Naive thymus-derived CD8-positive, alpha-beta T cell (primary cell): ENCODE measurements at places on chromosomes 12 and 14.

- no peaks in the 10 kb centered on the region for H3K36me3 ChIP-seq
- no peak overlapping the region for H3K27ac ChIP-seq
- no peak overlapping the region for H3K4me3 ChIP-seq
- H3K27me3 ChIP-seq, result peaks cover 2% of the 10 kb centered on the region
These were observed 125.0 kb upstream of the FAR2 start for GRCh38 chr12:29024117-29024516.

DNA sequence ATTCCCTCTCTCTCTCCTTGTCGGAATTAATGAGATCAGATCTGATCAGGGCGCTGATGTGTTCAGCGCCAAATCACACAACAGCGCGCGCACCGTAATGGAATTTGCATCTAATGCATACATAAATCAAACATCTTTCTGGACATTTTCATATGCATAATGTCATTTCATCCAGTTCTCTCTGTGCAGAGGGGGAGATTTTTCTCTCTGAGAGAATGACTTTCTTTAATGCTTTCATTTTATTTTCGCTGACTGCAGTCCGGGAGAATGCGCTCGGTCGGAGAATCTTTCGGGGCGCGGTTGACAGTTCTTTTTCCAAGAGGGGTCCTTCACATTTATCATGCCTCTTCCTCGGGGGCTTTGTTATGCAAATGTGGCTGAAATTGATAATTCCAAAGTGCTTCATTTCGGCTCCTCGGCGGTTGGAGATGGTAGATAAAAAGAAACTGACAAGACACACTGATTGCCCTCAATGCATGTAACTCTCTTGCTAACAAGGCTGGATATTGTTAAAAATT lies 615.9 kb downstream of the VRK1 start:
- peaks cover 19% of the 10 kb centered on the region for H3K4me1 ChIP-seq
- no peak overlapping the region for H3K27ac ChIP-seq
- H3K27me3 ChIP-seq, result peaks cover 18% of the 10 kb centered on the region
- H3K36me3 ChIP-seq, result peaks cover 2% of the 10 kb centered on the region
- no peak for DNase-seq
- no peak overlapping the region for H3K4me3 ChIP-seq

DNA sequence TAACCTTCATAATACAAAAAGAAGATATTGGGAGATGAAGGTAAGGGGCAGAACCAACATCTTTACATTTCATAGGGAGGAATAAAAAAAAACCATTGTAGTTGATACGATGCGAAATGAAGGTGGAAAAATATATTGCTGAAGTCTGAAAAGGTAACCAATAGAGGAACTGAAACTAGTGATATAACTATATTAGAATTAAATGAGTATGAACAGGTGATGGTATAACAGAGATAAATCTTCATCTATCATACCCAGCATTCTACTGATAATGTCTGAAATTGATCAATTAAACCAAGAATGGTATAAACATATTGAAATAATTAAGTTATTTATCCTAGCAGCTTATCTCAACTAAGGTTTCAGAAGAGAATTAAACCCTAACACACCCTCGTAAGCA lies 332.1 kb downstream of the NELL2 start:
- no peaks in the 10 kb centered on the region for H3K27me3 ChIP-seq
- H3K4me3 ChIP-seq, result no peak overlapping the region
- peaks cover 14% of the 10 kb centered on the region for H3K36me3 ChIP-seq

GRCh38 chr12:106645465-106646330 lies 62.9 kb downstream of the RFX4 start:
- no peak overlapping the region for H3K4me3 ChIP-seq
- H3K27me3 ChIP-seq, result no peaks in the 10 kb centered on the region
- DNase-seq, result no peak
- H3K27ac ChIP-seq, result no peak overlapping the region
- H3K4me1 ChIP-seq, result no peaks in the 10 kb centered on the region
- H3K36me3 ChIP-seq, result no peaks in the 10 kb centered on the region

DNA sequence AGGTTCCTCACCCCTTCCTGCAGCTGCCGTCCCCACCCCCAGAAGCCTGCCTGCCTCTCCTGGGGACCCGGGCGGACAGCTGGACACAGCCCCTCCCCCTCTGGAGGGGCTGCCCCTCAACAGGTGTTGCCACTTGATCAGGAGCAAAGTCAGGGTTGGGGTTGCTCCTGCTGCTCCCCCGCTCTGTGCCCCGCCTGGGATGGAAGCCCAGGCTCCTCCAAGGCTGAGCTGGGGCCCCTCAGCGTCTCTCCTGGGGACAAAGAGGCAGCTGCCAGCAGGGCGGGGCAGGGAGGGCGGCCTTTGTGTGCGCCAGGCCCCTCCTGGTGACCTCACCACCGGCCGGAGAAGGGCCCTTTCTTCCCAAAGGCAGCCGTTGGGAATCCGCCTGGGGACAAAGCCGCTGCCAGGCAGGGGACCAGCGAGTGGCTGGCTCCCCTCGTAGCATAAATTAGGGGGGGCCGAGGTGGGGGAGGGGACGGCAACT lies 13.7 kb downstream of the TRMT61A start:
- no peaks in the 10 kb centered on the region for H3K36me3 ChIP-seq
- no peaks in the 10 kb centered on the region for H3K4me1 ChIP-seq
- no peak overlapping the region for H3K27ac ChIP-seq
- no peak for DNase-seq

GRCh38 chr12:29992366-29992765 lies 208.6 kb upstream of the TMTC1 start:
- no peaks in the 10 kb centered on the region for H3K4me1 ChIP-seq
- H3K27ac ChIP-seq, result no peak overlapping the region

- peaks cover 27% of the 10 kb centered on the region for H3K36me3 ChIP-seq
- no peak overlapping the region for H3K4me3 ChIP-seq
- peaks cover 38% of the 10 kb centered on the region for H3K4me1 ChIP-seq
- no peak overlapping the region for H3K27ac ChIP-seq
- no peak for DNase-seq
These were observed 123.0 kb downstream of the PLXNC1 start for GRCh38 chr12:94271351-94271750.

DNA sequence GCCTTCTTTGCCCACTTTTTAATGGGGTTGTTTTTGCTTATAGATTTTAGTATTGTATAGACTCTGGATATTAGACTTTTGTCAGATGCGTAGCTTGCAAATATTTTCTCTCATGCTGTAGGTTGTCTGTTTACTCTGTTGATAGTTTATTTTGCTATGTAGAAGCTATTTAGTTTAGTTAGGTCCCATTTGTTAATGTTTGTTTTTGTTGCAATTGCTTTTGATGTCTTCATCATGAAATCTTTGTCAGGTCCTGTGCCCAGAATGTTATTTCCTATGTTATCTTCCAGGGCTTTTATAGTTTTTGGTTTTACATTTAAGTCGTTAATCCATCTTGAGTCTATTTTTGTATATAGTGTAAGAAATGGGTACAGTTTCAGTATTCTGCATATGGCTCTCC lies 30.0 kb upstream of the LYZ start:
- no peak overlapping the region for H3K4me3 ChIP-seq
- peaks cover 8% of the 10 kb centered on the region for H3K27me3 ChIP-seq
- no peak overlapping the region for H3K27ac ChIP-seq
- DNase-seq, result no peak

GRCh38 chr12:64670919-64671639 lies 60.8 kb downstream of the RASSF3 start:
- H3K36me3 ChIP-seq, result peaks cover 9% of the 10 kb centered on the region
- H3K27ac ChIP-seq, result peak overlapping the region; percentile 98
- DNase-seq, result no peak
- H3K4me3 ChIP-seq, result peak overlapping the region; percentile 93

- H3K36me3 ChIP-seq, result peaks cover 18% of the 10 kb centered on the region
- H3K4me1 ChIP-seq, result peaks cover 36% of the 10 kb centered on the region
- H3K27ac ChIP-seq, result peak overlapping the region; percentile 99
- no peaks in the 10 kb centered on the region for H3K27me3 ChIP-seq
These were observed 2.1 kb upstream of the CDKN1B start for GRCh38 chr12:12715128-12715458.

GRCh38 chr14:33555710-33556350 lies 395.0 kb downstream of the EGLN3 start:
- H3K4me1 ChIP-seq, result no peaks in the 10 kb centered on the region
- peaks cover 3% of the 10 kb centered on the region for H3K27me3 ChIP-seq
- H3K4me3 ChIP-seq, result no peak overlapping the region
- H3K27ac ChIP-seq, result no peak overlapping the region
- H3K36me3 ChIP-seq, result no peaks in the 10 kb centered on the region

GRCh38 chr12:29608581-29608980 lies 111.1 kb upstream of the OVCH1 start:
- H3K36me3 ChIP-seq, result no peaks in the 10 kb centered on the region
- H3K27ac ChIP-seq, result no peak overlapping the region
- H3K27me3 ChIP-seq, result peaks cover 12% of the 10 kb centered on the region
- H3K4me3 ChIP-seq, result no peak overlapping the region
- H3K4me1 ChIP-seq, result no peaks in the 10 kb centered on the region

GRCh38 chr12:131923260-131923659 lies 5.8 kb upstream of the PUS1 start:
- no peak overlapping the region for H3K4me3 ChIP-seq
- H3K36me3 ChIP-seq, result no peaks in the 10 kb centered on the region
- peak overlapping the region; percentile 33 for H3K27ac ChIP-seq
- H3K4me1 ChIP-seq, result peaks cover 6% of the 10 kb centered on the region

DNA sequence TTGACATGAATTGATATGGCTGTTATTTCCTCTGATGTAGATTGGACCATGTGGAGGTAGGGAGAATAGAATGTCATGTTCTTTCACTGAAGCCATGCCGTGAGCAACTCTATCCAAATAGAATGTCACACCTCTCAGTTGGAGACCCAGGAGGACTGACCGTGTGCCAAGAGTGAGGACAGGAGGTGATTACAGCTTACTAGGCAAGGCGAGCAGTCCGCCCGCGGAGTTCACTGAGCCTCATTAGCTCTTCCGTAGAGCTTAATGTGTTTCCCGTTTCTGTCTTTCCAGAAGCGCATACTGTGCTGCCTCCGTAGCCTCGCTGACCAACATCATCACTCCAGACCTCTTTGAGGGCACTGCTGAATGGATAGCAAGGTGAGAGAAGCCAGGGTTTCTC lies 45.6 kb downstream of the FNTB start:
- H3K36me3 ChIP-seq, result peaks cover 12% of the 10 kb centered on the region
- peaks cover 2% of the 10 kb centered on the region for H3K4me1 ChIP-seq
- DNase-seq, result no peak

GRCh38 chr12:26713885-26714383 lies 119.1 kb downstream of the ITPR2 start:
- DNase-seq, result no peak
- H3K36me3 ChIP-seq, result peaks cover under 1% of the 10 kb centered on the region
- H3K4me1 ChIP-seq, result no peaks in the 10 kb centered on the region
- H3K27ac ChIP-seq, result no peak overlapping the region

DNA sequence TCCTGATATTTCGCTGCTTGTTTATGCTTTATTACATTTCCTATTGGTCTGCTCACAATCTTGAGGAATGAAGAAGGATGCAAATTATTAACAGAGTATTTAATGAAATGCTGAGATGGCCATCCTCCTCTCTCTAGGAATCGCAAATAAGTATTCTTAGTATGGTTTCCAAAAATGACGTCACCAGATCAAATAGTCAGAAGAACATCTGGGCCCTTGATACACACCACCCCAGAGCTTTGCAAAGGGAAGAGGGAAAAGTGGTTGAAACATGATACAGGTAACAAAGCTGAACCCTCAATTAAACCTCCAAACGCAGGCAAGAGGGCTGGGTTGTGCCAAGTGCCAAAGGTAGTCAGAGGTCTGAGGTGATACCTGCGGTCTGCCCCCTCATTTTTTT lies 107.3 kb downstream of the BCL11B start:
- no peak for DNase-seq
- no peak overlapping the region for H3K27ac ChIP-seq
- no peak overlapping the region for H3K4me3 ChIP-seq
- H3K4me1 ChIP-seq, result peaks cover 72% of the 10 kb centered on the region
- no peaks in the 10 kb centered on the region for H3K27me3 ChIP-seq
- H3K36me3 ChIP-seq, result peaks cover 17% of the 10 kb centered on the region

GRCh38 chr12:52600941-52601481 lies at the start of gene KRT72:
Gene KRT72, minus strand, starts transcription at chr12:52601463. Its CDS starts 11 bp downstream, at chr12:52601452.
- peak within 1 kb of the TSS; percentile 91 for H3K27ac ChIP-seq
- no peaks in the 10 kb centered on the region for H3K27me3 ChIP-seq
- DNase-seq, result no peak
- no peaks in the 10 kb centered on the region for H3K36me3 ChIP-seq
- no peak within 1 kb of the TSS for H3K4me3 ChIP-seq

GRCh38 chr12:29427964-29428363 lies 47.0 kb upstream of the ERGIC2 start:
- peaks cover 32% of the 10 kb centered on the region for H3K27me3 ChIP-seq
- DNase-seq, result no peak
- no peaks in the 10 kb centered on the region for H3K36me3 ChIP-seq
- H3K4me3 ChIP-seq, result no peak overlapping the region
- no peak overlapping the region for H3K27ac ChIP-seq

DNA sequence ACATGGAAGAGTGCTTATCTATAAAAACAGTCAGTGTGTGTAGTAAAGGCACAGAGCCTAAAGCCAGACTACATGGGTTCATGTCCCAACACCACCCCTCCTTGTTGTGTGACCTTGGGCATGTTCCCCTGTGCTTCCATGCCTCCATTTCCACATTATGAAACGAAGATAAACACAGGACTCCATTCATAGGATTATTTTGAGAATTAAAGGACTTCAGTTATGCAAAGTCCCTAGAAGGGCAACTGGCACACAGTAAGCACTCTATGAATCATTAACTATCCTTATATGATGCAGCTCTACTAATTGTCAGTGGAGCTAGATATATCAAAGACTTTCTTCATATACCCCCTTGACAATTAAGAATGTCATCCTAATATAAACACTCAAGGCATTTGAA lies 17.8 kb downstream of the IFNG-AS1 start:
- no peak overlapping the region for H3K4me3 ChIP-seq
- H3K27me3 ChIP-seq, result no peaks in the 10 kb centered on the region
- H3K4me1 ChIP-seq, result peaks cover 2% of the 10 kb centered on the region
- H3K36me3 ChIP-seq, result peaks cover 2% of the 10 kb centered on the region
- DNase-seq, result no peak

- no peak overlapping the region for H3K27ac ChIP-seq
- H3K4me1 ChIP-seq, result no peaks in the 10 kb centered on the region
- H3K4me3 ChIP-seq, result no peak overlapping the region
- no peaks in the 10 kb centered on the region for H3K27me3 ChIP-seq
- no peaks in the 10 kb centered on the region for H3K36me3 ChIP-seq
These were observed 100.2 kb downstream of the PDZRN4 start for GRCh38 chr12:41288142-41288811.

- no peak overlapping the region for H3K27ac ChIP-seq
- no peaks in the 10 kb centered on the region for H3K4me1 ChIP-seq
- H3K27me3 ChIP-seq, result peaks cover 4% of the 10 kb centered on the region
- DNase-seq, result no peak
- no peak overlapping the region for H3K4me3 ChIP-seq
These were observed 26.6 kb upstream of the NRXN3 start for GRCh38 chr14:78143489-78144145.

GRCh38 chr14:74864198-74864597 lies 11.7 kb downstream of the PROX2 start:
- DNase-seq, result no peak
- peaks cover 2% of the 10 kb centered on the region for H3K36me3 ChIP-seq
- H3K4me1 ChIP-seq, result peaks cover 28% of the 10 kb centered on the region
- H3K27me3 ChIP-seq, result no peaks in the 10 kb centered on the region
- H3K27ac ChIP-seq, result no peak overlapping the region
- no peak overlapping the region for H3K4me3 ChIP-seq
